ENCODE measurements at places on chromosomes 4 and X.

GRCh38 chr4:165464813-165465381, 86.1 kb downstream of the CPE start:
- no peak for DNase-seq

DNA sequence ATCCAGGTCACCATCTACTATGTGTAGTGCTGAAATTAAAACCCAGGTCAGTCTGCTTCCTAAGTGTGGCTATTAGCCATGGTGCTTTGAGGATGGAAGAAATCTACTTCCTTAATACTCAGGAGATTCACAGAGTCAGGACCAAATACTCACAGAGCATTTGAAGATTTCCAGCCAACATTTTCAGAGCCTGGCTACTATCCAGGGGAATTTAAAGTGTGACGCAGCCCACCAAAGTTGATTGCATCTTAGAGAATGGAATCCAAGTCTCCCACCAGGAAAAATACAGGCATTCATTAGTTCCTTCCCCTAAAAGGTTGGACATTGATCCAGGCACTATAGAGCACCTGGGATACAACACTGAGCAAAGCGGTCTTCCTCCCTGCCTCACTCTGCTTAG, 83.8 kb downstream of the HS3ST1 start:
- DNase-seq, result no peak

GRCh38 chr4:187612301-187612700, 383.3 kb upstream of the ZFP42 start:
- DNase-seq, result no peak

GRCh38 chr4:153204247-153204671, at the start of gene TRIM2:
TRIM2 (plus strand) TSS chr4:153204443; CDS start chr4:153204531, 88 bp downstream.
- peak; percentile 15 for DNase-seq

- DNase-seq, result no peak
Measured at GRCh38 chr4:98203332-98204235, 57.6 kb upstream of the RAP1GDS1 start.

DNA sequence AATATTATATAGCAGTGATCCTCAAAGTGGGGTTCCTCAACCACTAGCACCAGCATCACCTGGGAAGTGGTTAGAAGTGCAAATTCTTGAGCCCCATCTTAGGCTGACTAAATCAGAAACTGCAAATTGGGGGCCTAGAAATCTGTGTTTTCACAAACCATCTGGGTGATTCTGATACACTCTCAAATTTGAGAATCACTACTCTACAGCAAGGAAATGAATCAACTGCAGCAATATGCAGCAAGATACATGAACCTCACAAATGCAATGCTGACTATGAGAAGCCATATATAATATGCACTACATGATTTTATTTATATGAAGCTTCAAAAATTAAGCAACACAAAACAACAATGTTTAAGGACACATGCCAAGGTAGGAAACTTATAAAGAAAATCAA, 36.2 kb upstream of the IRS4 start:
- no peak for DNase-seq

DNA sequence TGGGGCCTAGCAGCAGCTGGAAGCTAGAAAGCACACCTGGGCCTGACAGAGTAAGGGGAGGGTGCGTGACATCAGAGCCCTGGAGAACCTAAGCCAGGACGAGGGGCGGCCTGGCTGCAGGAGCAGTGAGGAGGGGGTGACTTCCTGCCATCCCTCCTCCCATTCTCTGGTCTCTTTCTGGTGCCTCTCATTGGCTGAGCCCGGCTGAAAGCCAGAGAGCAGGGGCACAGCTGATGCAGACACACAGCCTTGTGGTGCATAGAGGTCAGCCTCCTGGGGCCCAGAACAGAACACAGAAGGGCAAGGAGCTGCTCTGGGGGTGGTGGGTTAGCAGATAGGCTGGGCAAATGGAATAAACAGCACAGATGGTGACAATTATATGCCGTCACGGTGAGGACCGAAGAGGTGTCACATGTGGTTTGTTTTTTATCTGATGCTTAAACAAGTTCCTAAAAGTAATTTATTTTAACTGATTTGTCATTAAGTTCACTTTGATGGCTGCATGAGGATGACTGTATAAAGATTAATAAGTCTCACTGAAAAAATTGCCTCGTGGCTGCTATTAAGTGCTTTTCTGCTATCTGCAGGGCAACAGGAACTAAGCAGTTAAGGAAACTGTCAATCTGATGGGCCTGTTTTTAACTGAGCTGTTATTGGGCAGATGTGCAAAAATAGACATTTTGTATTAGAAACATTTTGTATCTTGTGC, 102.0 kb downstream of the FNIP2 start:
- DNase-seq, result no peak

GRCh38 chrX:96721354-96721753, 36.7 kb downstream of the DIAPH2 start:
- no peak for DNase-seq

GRCh38 chr4:1910643-1911042, 39.5 kb downstream of the NSD2 start:
- peak; percentile 39 for DNase-seq

GRCh38 chr4:161555689-161556660, 607.8 kb downstream of the FSTL5 start:
- no peak for DNase-seq

DNA sequence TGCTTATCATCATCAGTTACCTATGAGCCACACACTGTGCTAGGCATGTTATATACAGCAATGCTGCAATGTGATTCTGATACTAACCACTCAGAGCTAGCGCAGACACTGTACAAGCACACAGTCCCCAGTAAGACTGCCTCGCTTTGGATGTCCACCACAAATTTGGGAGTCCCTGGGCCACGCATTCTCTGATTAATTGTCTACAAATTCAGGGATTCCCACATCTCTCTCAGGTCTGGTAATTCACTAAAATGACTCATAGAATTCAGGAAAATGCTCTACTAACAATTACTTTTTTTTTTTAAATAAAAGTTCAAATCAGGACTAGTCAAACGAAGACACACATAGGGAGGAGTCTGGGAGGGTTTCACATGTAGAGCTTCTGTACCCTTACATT, 652.1 kb upstream of the AADAT start:
- DNase-seq, result no peak

- DNase-seq, result no peak
Measured at GRCh38 chr4:14078326-14078725, 450.8 kb upstream of the BOD1L1 start.

DNA sequence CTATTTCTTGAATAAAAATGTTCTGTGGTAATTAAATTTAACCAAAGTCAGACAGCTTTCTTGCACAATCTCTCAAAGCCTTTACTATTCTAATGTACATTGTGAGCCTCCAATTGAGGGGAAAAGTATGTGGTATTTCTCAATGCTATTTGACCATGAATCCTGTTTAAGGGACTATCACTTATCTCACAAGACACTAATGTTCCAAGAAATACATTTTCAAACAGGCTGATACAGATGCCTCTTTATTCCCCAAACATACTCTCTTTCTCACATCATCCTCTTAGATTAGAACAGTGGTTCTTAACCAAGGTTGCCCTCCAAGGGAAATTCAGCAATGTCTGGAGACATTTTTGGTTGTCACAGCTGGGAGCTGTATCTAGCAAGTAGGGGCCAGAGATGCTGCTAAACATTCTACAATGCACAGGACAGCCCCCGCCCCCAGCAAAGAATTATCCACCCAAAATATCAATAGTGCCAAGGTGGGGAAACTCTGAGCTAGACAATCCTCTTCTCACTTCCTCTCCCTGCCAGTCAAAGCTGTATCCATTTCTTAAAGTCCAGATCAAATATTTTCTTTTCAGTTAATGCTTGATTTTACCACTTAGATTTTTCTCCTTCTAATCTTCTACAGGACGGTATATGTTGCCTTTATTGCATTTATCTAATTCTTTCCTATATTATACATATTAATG, 129.2 kb upstream of the TRIM2 start:
- DNase-seq, result no peak

DNA sequence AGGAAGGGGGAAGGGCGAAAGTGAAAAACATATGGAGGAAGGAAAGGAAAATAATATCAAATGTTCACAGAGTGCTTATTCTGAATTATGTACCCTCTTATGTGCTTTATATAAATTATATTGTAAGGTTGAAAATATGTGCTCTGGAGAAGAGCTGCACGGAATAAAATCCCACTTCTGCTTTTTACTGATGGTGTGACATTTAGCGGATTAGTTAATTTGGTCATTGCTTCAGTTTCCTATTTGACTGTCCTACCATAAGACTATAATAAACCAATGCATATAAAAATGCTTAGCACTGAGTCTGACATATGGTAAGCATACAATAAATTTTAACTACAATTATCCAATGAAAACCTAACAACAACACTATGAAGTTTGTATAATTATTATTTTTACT, 86.2 kb downstream of the NPFFR2 start:
- no peak for DNase-seq

DNA sequence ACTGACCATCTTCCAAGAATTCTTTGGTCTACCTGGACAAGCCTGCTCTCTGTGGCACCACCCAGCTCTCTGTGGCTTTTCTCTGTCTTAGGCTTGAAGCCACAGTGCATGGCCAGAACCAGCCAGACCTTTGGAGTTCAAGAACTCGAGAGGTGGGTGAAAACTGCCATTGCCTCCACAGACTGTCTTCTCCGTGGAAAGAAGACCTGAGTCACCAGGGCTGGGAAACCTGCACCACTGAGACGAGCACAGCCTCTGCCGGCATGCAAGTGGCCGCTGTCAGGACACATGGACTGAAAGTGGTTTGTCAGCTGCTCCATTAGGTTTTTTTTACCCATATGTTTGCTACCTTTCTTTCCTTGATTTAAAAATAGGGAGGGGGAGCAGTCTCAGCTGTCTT, 74.5 kb downstream of the MGST2 start:
- DNase-seq, result peak; percentile 48

- no peak for DNase-seq
Measured at GRCh38 chr4:115119804-115120352, 6.5 kb upstream of the NDST4 start.

- peak; percentile 36 for DNase-seq
Measured at GRCh38 chr4:9812501-9813340, 31.3 kb downstream of the DRD5 start.
